Right renal pelvis (tissue), 4 donors: ENCODE measurements at places on chromosomes 11 and 22. TPM values are rescaled to one million over a fixed set of nuclear protein-coding genes. Genes with fewer than 3 reads are reported as not detected.
A peak's percentile ranks its signal among the peaks of the same experiment; 100 is the strongest.

The TEX12 gene
- polyA plus RNA-seq = 0.28 TPM

DNA sequence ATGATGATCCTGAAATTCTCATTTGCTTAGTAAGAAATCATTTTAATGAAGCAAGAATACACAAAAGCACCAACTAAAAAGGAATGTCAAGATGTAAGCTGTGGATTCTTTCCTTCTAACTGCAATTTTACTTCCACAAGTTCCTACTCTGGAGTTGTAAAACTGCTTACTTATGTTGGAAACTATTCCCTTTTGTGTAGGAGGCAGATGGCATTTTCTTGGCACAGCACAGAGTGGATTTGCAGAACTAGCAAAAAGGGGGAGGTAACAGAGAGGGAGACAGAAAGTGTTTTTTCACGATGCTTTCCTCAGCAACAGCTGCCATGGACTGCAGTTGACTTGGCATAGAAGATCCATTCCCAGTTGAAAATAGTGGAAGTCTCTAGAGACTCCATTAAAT lies 1112.0 kb upstream of the RAG2 start:
- peak; percentile 3 for DNase-seq

DNA sequence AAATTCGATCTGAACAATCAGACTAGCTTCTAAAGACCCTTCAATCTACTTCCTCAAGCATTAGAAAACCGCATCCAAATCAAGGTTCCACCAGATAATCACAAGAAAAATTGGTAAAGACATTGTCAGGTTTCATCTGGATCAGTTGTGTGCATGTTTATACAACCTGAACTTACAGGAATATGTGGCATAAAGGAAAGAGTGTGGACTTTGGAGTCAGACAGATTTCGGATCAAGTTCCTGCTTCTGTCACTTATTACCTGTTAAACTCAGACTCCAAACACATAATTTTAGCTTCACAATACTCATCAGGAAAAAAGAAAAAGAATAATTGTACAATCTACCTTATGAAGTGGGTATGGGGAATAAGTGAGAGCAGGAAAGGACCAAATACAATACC lies 80.5 kb downstream of the MPPED2 start:
- DNase-seq = no peak

The KCNJ11 gene
- polyA plus RNA-seq = 3.5 TPM

GRCh38 chr11:41121600-41121999 lies 337.9 kb downstream of the LRRC4C start:
- DNase-seq = no peak

DNA sequence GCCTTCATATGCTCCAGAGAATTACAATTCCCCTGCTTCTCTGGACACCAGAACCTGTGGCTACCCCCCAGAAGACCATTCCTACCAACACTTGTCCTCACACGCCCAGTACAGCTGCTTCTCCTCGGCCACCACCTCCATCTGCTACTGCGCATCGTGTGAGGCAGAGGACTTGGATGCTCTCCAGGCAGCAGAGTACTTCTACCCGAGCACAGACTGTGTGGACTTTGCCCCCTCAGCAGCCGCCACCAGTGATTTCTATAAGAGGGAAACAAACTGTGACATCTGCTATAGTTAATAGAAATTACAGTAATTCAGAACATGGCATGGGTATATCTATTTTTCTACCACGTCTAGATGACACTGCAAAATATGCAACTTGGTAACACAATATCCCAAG lies 9.8 kb downstream of the POU2AF3 start:
- DNase-seq = no peak

GRCh38 chr11:10742460-10743208 lies 8.4 kb upstream of the CTR9 start:
- no peak for DNase-seq

GRCh38 chr11:119520400-119520799 lies 97.4 kb upstream of the THY1 start:
- no peak for DNase-seq

- no peak for DNase-seq
Measured at GRCh38 chr11:78796956-78797355, 222.3 kb upstream of the NARS2 start.

- no peak for DNase-seq
Measured at GRCh38 chr11:126862664-126863243, 137.8 kb downstream of the KIRREL3 start.

DNA sequence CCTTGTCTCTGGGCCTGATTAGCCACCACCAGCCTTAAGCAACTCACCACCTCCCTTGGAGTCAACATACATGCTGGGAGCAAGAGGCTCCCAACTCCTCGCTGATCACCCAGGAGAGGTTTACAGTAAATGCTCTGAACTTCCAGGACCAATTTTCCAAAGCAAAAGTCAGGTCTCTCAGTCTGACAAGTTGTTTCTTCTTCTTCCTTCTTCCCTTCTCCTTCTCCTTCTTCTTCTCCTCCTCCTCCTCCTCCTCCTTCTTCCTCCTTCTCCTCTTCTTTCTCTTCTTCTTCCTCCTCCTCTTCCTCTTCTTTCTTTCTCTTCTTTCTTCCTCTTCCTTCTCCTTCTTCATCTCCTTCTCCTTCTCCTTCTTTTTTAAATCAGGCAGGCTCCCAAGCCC lies 148.2 kb downstream of the NECTIN1 start:
- no peak for DNase-seq

DNA sequence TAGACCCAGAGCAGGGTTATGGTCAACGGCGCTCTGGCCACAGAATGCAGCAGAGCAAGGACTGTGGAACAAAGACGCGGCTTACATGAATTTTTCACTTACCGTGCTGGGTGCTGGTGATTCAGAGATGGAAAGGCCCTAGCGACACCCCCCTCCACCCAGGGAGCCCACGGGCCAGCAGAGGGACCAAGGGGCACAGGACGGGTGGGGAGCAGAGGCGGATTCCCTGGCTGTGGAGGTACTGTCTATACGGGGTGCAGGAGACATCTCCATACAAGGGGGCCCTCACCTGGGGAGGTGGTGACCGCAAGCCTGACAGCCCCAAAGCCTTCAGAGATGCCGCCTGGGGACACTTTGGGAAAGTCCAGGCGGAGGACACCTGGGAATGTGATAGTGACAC lies 1.1 kb upstream of the SEPTIN5 start:
- no peak for DNase-seq

The RIMBP3B gene
- not detected for polyA plus RNA-seq

DNA sequence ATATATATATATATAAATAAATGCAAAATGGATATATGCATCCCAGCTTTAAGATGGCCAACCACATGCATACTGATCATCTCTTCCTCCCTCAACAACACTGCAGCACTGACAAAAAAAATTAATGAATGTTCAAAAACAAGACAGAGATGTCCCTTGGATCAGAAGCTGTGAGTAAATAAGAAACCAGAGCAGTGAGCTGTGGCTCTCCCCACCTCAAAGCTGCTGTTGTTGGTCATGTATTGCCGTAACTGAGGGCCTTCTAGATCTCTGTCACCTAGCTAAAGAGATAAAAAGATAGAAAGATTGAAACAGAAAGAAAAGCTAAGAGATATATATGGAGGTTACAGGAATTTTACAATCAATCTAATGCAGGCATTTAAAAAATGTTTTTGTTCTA lies 15.5 kb upstream of the TMEM135 start:
- DNase-seq = no peak

GRCh38 chr11:79086056-79086455 lies 354.8 kb downstream of the TENM4 start:
- no peak for DNase-seq

The CCDC116 gene
- 0.18 TPM for polyA plus RNA-seq

GRCh38 chr22:26679003-26679629 lies 21.7 kb downstream of the MIAT start:
- peak; percentile 67 for DNase-seq

GRCh38 chr11:120801801-120802689 lies 221.9 kb upstream of the TBCEL start:
- peak; percentile 52 for DNase-seq

- peak; percentile 54 for DNase-seq
Measured at GRCh38 chr22:28019881-28020861, 101.1 kb upstream of the PITPNB start.

The BIK gene
- polyA plus RNA-seq = 1.1 TPM

DNA sequence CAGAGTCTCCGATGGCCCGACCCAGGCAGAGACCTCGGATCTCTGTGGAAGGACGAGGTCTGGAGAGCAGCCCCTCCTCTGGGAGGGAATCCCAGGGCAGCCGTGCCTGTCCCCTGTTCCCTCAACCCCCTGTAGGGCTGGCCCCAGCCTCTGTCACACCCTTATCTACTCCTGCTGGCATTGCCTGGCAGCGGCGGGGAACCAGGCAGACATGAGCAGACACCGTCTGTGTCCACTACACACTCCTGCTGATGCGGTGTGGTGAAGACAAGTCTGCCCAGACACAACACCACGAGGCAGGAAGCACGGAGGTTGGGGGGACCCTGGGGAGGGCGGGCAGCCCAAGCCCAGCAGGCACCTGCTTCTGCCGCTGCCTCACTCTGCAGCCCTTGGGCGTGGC lies 52.5 kb upstream of the A4GALT start:
- no peak for DNase-seq

The VPREB3 gene
- polyA plus RNA-seq = 0.70 TPM

The PHETA2 gene
- polyA plus RNA-seq = 10.4 TPM

The SMTN gene
- polyA plus RNA-seq = 50.9 TPM

GRCh38 chr11:86869966-86870570 lies 69.7 kb downstream of the PRSS23 start:
- DNase-seq = peak; percentile 37

- DNase-seq = no peak
Measured at GRCh38 chr11:36345535-36346141, 49.5 kb downstream of the PRR5L start.

- DNase-seq = no peak
Measured at GRCh38 chr11:59754859-59755700, at the start of gene STX3. TSS of gene STX3 (plus strand) at chr11:59755376. CDS start at chr11:59755606, 230 bp downstream.

DNA sequence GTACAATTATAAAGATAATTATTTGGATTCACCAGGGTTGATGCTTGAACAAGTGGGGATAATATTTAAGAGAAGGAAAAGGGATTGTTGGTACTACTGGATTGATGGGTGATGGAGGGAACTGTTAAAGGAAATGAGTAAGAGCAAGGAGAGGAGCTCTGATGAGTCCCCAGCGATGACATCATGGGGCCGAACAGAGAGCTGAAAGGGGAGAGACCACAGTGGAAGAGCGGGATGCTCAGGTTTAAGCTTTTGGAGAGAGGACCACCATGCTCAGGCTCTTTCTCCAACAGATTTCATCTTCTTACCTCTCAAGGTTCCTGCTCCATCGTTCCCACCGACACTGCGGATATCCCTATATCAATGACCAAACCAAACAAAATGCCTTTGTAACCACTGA lies 568.7 kb downstream of the ETS1 start:
- DNase-seq = no peak

The FOLH1 gene
- polyA plus RNA-seq = 27.1 TPM

The FADS1 gene
- 42.2 TPM for polyA plus RNA-seq

The OTOG gene
- polyA plus RNA-seq = 0.36 TPM
